WTC11 (cell line): ENCODE measurements at places on chromosomes 5 and 9.

DNA sequence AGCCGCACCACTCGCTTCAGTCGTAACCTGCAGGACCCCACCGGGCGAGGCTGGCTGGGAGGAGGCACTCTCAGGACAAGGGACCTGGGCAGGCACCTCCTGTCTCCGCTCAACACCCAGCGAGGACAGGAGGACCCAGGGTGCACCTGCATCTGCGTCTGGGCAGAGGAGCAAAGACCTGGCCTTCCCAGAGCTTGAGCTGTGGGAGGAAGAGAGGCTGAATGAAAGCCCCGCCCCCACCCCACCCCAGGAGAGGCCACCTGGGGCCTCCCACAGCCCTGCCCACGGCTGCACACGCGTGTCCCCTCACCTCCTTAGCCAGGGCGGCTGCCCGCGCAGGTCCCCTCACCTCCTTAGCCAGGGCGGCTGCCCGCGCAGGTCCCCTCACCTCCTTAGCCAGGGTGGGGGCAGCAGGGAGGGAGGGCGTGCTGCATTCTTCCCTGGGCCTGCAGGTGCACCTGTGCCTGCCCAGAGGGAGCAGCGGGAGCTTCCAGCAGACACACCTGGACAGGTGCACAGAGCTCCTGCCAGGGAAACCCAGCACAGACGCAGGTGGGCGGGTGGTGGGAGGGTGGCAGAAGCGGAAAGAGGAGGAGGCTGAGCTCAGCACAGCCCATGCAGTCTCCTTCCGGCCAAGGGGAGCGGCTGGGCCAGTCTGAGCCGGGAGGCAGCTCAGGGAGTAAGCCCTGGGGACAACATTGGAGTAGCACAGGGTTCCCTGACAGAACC lies 18.5 kb upstream of the SLC12A7 start:
- peak; percentile 54 for DNase-seq

DNA sequence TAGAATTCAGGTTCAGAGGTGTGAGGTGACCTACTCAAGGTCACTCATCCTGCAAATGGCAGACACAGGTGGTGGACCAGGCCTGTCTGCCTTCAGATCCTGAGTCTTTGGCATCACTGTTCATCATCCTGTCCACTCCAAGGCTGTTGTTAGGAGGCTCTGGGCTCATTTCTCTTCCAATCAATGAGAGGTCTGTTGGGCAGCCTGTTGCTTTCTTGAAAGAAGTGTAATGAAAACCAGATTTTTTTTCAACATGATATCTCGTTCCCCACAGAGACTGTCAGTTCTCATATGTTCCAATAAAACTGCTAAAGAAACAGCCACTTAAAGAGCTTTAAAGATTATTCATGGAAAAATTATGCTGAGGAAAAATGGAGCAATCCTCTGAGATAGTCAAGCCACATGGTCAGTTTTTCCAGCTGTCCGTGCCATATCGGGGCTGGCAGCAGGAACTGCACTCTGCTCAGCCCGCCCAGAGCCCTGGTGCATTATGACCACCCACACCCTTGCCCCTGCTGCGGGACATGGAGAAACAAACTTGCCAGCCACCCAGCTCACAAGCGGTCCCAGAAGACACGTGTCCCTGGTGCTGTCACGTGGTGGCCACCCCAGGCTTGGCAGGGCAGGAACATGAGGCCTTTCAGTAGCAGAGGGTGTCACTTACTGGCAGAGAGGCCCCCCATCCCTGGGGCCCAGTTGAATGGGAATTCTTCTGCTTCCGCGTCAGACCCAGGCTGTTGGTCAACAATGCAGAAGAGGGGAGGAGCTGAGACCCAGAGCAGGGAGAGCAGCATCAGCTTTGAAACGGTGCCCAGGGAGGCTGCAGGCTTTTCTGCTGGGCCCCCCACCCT lies 63.7 kb upstream of the ANGPTL2 start:
- no peak for DNase-seq

- no peak for DNase-seq
Observed at GRCh38 chr5:154701181-154701580, 54.0 kb upstream of the LARP1 start.

- no peak for DNase-seq
Observed at GRCh38 chr9:121930956-121931355, 162.2 kb downstream of the TTLL11 start.

DNA sequence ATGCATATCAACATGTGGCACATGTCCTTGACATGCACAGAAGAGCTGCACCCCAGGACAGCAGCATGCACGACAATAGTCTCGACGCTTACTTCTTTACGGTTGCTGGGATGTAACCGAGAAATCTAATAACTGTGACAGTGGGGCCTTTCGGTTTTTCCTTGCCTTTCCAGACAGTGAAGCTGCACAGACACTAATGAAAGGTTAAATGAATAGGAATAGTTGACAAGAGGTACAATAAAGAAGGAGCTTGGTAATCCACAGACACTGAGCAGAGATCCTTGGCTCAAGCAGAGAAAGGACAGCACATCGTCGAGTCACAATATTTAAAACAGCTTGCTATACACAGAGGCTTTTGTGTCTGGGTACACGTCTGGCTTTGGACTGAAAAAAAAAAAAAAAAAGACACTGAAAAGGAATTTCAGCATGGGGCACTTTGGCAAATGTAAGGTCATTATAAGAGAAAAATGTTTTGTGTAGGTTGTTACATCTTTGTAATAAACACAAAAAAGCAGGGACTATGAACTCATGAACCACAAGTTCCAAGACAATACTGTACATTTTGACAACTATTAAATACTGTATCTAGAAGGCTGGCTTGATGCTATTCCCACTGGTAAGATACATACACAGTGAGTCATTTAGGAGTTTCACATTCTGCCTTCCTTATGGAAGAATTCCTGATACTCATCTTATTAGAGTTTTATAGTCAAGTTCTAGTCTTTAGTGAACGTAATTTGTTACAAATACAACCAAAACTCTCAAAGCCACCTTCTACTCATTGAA lies 5.6 kb downstream of the BNC2 start:
- DNase-seq: no peak

DNA sequence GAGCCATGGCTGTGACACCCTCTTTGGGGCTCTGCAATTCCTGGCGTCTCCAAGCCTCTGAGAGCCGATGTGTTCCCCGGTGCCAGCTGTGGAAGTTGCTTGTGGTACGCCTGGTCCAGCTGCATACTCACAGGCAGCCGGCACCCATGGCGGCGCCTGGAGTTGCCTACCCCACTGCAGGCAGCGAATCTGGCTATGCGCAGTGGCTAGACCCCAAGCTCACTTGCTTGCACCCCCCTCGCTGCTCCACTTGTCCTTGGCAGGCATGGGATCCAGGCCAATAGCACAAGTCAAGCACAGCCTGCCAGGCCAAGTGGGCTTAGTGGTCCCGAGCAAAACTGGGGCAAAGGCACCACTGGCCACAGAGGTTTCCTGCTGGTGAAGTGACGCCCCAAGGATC lies 24.7 kb upstream of the GABRA6 start:
- DNase-seq: no peak

GRCh38 chr9:109421026-109421970 lies 76.8 kb downstream of the PTPN3 start:
- DNase-seq: no peak

GRCh38 chr9:137085920-137086530 lies 760 bp upstream of the MAN1B1 start:
- peak; percentile 36 for DNase-seq

GRCh38 chr5:55908804-55909203 lies 57.6 kb downstream of the IL31RA start:
- no peak for DNase-seq

DNA sequence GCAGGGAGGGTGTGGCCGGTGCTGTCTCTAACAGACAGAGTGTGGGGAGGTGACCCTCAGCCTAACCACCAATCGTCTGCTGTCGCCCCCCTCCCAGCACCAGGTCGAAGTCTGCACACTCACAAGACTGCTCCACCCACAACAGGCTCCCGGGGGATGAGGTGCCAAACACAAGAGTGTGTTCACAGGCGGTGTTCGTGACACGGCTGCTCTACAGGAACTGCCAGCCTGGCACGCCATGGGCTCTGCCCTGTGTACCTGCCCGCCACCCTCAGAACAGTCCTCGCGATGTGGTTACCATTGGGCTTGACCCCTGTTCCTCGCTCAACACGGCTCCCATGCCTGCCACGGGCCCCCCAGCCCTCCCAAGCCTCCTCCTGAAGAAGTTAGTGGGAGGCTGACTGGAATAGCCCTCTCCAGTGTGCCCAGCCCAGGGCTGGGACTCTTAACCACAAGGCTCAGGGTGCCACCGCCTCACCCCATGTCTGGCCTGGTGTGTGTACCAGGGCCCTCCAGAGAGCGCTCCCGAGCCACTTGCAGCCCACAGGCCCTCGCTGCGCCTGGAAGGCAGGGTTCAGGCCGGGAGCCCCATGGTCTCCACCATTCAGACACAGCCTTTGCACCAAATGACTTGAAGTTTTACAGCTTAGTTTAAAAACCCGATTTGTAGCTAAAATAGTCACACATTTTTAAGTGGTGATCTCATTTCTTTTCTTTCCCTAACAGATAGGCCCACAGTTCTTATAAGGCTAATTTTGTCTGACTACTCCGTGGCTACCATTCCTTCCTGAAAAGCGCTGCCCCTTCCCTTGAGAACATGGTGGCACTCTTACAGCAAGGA lies 102.5 kb downstream of the CAMSAP1 start:
- DNase-seq: peak; percentile 63

GRCh38 chr9:109244179-109245132 lies 76.4 kb downstream of the EPB41L4B start:
- DNase-seq: peak; percentile 88
